ENCODE measurements at places on chromosomes 2 and 18.

GRCh38 chr2:132979339-132980093 is 309.5 kb upstream of the LYPD1 start:
- no peak for DNase-seq

DNA sequence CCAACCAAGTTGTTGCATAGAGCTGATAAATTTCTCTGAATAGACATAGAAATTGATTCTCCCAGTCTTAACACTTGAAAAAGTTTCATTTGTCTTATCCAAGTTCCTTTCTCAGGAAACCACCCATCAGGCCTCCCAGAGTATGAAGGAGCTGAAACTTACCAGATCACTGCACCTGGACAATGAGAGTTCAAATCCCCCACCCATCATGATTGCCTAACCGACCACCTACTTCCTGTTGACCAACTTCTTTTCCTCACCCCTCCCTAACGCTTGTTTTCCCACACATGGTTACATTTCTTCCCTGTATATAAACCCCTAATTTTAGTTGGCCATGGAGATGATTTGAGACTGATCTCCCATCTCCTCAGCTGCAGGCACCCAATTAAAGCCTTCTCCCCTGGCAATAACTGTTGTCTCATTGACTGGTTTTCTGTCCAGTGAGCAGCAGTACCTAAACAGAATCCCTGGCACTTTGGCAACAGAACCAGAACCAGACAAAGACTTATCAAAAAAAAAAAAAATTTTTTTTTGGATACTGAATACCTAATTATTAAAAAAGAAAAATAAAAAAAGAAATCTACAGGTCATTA is 103.0 kb downstream of the SPIRE1 start:
- DNase-seq, result no peak

DNA sequence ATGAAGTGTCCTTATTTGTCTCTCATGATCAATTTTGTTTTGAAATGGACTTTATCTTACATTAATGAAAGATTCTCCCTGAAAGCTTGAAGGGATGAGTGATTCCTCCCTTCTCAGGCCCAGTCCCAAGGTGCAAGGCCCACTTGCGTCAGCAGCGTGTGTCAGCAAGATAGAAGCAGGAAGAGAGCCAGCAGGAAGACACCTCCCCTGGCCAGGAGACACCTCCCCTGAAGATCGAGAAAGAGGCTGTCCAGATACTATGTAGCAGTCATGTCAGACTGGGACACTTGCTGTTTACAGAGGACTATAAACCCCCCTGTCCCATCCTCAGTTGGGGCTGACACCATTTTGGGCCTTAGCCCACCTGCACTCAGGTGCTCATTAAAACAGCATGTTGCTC is 38.3 kb downstream of the TIMM21 start:
- no peak for DNase-seq

DNA sequence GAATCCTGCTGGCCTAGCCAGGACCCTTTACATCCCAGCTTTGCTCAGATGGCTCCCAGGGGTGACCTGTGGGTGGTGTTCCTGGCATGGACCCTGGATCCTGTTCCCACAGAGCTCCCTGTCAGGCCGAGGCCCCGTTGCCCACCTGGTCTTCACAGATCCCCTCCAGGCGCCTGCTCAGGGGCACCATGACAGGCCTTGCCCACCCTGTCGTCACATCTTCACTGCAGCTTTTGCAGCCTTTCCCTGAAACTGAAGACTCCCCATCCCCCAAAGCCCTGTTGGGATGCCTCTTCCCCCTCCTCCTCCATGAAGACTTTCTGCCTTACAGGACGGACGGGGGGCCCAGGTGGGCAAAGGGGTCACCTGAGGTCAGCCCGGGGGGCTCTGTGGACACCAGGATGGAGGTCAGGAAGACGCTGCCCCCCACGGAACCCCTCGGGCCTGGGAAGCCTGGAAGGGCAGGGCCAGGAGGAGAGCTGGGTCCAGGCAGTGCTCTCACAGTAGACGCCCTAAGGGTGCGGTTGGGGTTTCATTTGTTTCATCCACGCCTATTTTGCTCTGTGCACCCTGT is 13.0 kb upstream of the KIF1A start:
- DNase-seq, result no peak

DNA sequence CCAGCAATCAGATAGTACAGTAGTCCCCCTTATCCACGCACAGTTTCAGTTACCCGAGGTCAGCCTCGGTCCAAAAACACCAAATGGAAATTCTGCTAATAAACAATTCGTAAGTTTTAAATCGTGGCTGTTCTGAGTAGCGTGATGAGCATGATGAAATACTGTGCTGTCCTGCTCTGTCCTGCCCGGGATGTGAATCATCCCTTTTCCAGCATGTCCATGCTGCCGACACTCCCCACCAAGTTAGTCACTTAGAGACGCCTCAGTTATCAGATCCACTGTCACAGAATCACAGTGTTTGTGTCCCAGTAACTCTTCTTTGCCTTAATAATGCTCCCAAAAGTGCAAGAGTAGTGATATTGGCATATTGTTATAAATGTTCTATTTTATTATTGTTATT is 62.1 kb downstream of the MEX3C start:
- DNase-seq, result no peak

- no peak for DNase-seq
These were observed 373.0 kb downstream of the CDH2 start for GRCh38 chr18:27803957-27804356.

DNA sequence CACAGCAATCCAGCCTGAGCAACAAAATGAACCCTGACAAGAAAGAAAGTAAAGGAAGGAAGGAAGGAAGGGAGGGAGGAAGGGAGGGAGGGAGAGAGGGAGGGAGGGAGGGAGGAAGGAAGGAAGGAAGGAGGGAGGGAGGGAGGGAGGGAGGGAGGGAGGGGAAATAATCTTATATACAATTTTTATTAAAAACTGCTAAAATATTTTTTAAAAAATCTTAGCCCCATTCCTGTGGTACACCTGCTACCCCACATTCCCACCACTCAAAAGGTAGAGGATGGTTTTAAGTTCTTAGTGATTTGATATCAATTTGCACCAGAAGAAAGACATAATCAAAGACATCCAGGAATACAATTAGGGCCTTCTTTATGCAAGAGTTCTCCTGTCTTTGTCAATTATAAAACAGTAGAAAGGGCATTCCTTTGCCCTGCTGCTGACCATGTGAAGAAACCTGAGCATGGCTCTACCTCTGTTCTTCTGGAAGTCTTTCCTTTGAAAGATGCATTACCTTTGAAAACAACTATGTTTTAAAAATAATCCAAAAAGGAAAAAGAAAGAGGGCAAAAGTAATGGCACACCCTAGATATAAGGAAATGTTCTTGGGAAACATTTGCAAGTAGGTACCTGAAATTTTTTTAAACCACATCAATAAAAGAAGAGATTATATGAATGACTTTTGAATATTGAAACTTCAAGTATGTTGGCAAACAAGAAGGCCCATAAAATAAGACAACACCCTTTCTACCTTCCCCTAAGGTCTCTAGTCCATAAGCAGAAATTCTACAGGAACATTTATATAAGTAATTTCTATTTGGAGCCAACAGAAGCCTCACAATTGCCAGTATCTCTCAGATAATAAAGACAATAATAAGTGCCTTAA is 33.7 kb upstream of the ACVR2A start:
- no peak for DNase-seq

- DNase-seq, result no peak
These were observed 9.7 kb downstream of the SIGLEC15 start for GRCh38 chr18:45835057-45835636.

DNA sequence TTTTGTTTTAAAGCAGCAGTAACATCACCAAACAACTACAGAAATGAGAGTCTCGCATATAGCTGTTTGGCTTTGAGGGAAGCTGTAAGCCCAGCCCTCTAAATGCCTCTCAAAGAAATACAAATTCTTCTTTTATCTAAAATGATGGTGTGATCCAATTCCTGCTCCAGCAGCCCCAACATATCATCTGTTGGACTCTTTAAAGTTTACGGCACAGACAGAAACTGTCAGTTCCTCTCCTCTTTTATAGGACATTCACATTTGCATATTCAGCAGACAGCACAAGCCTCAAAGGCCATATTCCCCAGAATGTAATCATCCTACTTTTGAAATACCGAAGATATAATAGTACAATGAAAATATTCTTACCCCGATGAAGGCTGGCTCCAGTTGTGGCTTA is 216.9 kb upstream of the REV1 start:
- DNase-seq, result no peak

- no peak for DNase-seq
These were observed 33.3 kb downstream of the NIF3L1 start for GRCh38 chr2:200922439-200922838.

- DNase-seq, result no peak
These were observed 59.7 kb downstream of the TTC32 start for GRCh38 chr2:19841918-19842693.

DNA sequence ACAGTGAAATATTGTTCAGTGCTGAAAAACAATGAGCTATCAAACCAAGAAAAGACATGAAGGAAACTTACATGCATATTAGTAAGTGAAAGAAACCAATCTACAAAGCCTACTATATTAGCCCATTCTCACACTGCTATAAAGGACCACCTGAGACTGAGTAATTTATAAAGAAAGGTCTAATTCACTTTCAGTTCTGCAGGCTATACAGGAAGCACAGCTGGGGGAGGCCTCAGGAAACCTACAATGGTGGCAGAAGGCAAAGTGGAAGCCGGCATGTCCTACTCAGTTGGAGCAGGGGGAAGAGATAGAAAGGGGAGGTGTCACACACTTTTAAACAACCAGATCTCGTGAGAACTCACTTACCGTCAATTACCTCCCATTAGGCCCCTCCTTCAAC is 232.1 kb downstream of the TMX3 start:
- DNase-seq, result no peak

DNA sequence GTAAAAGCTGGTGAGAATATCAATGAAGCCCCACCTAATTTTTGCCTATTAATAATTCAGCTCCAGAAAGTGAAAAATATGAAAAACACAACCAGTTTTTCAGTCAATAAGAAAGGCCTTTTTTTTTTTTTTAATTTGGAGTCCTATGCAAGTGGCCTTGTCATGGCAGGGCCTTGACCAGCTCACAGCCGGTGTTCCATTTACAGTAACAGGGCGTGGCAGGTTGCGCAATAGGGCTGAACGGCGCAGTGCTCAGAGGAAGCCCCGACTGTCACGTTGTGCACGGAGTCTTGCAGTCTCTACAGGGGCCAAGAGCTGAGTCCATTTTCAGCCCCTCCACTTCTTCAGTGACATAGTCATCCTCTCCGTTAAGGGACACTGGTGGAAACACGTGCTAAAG is 184.1 kb upstream of the FN1 start:
- DNase-seq, result no peak

DNA sequence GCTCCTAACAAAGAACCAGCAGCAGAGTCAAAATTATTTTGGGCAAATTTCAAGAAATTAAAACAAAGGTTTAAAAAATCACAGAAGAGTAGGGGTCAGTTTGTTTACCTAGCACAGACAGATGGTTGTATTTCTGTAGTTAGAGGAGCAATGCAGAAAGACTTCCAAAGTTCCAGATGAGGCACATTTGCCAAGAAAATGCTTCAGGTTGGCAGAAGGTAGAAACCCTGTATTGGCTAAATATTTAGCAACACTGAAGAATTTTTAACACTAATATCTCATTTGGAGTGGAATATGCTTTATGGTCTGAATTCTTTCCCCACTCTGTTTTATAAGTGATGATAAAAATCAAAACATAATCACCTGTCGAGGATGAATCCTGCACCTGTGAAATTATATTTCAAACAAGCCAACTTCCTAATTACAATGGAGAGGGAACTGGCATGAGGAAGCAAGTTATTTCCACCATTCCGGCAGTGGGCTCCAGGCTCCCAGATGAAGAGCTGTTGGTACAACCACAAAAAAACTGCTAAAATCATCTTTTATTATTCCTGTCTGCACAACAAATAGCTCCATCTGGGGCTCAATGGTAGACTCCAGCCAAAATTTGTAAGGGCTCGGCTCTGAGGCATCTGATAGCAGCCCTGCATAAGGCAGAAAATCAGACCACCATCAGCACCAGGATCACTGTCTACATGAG is 286.5 kb upstream of the REV1 start:
- DNase-seq, result no peak

GRCh38 chr2:240170883-240171282 is 30.4 kb upstream of the OTOS start:
- DNase-seq, result no peak

- DNase-seq, result no peak
These were observed 156.8 kb downstream of the PAX3 start for GRCh38 chr2:222142027-222142426.

DNA sequence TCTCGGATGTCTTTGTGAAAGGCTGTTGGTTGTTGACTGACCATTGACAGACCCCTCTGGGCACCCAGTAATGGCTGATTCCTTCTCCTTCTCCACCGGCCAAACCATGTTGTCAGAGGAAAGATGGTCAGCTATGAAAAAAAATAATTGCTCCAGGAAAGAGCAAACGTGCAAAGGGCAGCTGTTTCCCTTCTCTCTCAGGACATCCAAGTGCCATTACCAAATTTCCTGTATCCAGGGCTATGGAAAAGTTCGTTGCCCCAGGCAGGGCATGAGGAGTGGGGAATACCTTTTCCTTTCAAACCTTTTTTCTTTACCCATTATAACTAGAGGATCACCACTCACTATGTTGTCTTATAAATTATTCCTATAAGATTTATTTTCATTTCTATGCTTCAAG is 321.5 kb upstream of the HNRNPA3 start:
- no peak for DNase-seq

DNA sequence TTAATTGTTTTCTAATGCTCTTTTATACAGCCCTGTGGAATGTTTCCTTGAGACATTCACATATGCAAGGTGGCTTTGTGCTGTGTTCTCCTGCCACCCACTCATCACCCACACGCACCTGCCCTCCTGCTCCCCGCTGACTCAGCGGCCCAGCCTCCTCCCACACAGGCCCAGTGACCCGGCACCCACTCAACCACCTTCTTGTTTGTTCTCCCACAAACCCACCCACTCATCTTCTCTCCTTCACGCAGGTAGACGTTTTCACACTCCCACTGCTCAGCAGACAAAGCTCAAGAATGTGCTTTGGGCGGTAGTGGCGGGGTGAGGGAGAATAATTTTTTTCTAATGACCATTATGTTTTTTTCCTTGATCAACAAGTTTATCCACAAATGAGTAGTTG is 28.6 kb upstream of the NEMP2 start:
- no peak for DNase-seq

DNA sequence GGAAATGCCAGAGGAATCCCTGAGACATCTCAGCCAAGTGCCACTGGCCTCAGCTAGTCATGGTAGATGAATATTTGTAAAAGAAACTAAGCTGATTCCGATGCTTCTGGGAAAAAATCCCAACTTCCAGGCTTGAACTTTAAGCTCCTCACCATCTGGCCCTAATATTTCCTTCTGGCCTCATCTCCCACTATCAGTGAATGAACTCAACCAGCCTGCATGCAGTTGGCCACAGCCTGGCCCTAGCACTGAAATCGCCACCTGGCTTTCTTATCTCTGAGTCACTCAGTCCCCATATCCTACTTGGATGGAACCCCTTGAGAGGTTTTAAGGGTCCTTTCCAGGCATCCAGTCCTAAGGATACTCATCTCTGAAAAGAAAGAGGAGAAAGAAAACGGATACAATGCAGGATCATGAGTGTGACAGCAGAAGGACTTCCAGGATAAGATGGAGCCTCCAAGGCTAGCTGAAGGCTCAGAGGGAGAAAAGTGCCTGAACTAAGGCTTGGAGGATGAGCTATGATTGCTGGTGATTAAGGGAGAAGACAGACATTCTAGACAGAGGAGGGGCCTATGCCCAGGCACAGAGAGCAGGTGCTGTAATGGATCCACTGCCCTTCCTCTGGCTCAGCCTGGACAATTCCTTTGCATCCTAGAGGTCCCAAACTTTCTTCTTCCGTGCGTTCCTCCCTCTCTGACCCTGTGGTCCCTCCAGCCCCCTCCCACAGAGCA is 141.5 kb upstream of the MYCN start:
- no peak for DNase-seq

Measured in stimulated activated CD4-positive, alpha-beta T cell treated with anti-CD3 and anti-CD28 coated beads, Interleukin-12 subunit alpha, Interleukin-12 subunit beta, amount 100 ng/mL, for 24 hours (primary cell).